ENCODE measurements at places on chromosomes 1 and 21.

DNA sequence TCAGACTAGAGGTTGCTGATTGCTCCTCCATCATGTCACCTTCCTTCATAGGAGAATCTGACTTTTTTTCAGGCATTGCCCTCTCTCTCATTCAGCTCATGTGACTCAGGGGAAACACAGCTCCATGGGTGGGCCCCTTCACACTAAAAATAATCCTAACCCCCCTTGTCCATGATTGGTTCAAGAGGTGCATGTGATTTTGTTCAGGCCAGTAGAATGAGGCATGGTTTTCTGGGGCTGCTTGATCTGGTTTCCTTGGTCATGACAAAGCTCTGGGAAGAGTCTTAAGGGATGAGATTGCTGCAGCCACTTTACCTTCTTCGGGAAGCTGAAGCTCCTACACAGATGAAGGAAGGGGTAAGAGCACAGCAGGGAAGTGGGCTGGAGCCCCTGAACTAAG lies 56.3 kb downstream of the SPAG17 start:
- DNase-seq, result no peak

DNA sequence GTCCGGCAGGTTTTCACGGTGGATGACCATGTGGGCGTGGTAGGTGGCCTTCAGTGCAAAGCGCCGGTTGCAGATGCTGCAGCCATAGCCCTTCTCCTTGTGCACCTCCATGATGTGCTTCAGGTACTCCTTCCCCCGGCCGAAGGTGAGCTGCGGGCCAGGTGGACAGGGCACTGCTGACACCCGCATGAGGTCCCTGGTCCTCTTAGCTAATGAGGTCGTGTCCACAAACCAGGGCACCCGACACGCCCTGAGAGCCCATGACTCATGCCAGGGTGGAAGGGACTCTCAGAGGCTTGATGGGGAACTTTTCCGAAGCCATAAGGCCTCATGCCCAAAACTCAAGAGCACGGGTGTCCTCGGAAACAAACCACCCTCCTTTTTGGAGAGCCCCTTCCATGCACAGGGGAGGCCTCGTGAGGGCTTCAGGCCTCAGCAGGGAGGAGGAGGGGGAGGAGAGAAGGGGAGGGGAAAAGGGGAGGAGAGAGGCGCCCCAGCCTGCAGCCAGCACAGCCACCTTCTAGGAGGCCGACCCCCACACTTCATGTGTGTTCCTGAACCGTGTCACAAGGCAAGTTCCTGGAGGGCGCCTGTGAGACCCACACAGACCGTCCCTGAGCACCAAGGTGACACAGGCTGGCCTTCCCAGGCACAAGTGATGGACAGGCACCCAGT lies 54.4 kb upstream of the RIPK4 start:
- no peak for DNase-seq

DNA sequence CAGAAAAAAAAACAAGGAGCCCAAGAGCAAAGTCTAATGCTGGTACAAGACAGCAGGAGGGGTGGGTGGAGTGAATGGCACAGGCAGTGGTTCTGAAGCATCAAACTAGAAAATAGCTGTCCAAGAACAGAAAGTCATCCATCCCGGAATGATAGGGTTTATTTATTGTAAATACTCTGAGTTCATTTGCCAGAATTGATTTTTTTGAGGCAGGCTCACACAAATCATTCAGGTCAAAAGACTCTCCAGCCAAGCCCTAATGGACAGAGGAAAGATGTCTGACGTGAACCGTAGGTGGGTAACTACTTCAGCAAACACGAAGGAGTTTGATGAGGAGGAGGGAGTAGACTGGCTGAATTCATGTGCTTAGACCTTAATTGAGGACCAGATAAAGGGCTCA lies 13.8 kb upstream of the DISP1 start:
- no peak for DNase-seq

- no peak for DNase-seq
These were observed 132.3 kb downstream of the URB2 start for GRCh38 chr1:229758101-229759036.

GRCh38 chr1:90925928-90926869 lies 95.6 kb downstream of the ZNF644 start:
- DNase-seq, result no peak

- no peak for DNase-seq
These were observed 45.7 kb downstream of the ANGPTL1 start for GRCh38 chr1:178825167-178825566.

DNA sequence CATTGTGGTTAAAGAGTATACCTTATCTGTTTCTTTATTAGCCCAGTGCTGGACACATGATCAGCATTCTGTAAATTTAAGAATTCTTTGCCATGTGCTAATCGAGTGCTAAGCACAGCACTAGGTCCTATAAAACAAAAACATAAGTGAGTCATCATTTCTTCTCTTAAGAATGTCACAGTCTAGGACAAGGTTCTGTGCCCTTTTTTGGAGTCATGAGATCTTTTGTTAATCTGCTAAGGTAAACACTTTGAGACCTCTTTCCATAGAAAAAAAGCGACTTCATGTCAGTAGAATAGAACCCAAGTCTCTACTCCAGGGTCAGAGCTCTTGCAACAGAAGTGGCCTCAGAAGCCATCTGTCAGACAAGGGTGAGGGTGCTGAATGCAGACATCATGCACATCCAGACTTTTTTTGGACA lies 70.0 kb upstream of the NFIA start:
- DNase-seq, result no peak

DNA sequence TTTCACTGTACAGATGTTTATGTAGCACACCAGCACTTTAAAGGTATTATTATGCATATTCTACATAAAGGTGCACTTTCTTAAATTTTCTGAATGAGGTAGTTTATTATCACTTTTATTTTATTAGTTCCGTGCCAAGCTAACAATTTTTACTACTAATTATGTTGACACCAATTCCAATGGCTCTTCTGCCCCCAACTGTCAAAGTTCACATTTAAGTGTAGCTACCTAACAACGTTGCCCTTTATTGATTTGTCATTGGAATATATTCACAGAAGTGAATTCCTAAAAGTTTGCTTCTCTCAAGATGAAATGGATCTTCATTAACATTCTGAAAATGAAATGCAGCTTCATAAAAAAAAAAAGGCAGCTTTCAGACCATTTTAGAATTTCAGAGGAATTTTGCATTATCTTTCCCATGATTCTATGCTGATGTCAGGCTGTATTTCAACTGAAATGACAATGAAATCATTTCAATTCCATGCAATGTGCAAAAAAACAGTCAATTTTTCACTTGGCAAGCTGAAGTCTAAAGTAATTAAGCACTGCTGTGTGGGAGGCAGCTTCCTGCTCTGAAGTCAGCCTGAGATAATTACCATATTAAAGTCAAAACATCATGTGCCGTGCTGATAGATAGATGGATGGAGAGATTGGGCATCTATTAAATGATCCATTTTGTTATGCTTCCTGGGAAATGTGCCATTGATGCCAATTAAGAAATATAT lies 229.2 kb downstream of the TTLL7 start:
- DNase-seq, result no peak

DNA sequence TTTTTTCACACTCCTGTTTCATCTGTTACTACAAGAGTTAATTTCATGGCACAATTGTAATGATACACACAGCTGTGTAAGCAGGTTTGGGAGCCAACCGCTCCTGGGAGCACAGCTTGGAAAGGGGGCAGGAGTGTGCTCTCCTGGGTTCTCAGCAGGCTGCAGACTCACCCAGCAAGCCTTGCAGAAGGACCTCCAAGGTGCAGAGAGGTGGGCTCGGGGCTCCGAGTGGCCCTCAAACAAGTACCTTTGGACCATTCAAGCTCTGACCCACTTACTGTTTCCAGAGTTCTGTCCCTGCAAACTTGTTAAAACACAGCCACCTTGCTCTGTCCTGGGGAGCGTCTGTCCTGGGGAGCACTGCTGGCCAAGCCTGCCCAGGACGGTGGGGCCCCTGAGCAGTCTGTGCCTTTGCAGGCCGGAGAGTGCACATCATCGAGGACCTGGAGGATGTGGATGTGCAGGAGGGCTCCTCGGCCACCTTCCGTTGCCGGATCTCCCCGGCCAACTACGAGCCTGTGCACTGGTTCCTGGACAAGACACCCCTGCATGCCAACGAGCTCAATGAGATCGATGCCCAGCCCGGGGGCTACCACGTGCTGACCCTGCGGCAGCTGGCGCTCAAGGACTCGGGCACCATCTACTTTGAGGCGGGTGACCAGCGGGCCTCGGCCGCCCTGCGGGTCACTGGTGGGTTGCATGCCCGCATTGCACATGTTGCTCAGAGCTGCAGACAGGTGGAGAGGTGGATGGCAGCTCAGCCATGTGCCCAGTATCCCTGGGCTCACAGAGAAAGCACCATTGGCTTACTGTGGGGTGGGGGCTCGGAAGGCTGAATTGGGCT lies 78.0 kb downstream of the OBSCN start:
- no peak for DNase-seq

GRCh38 chr1:94589728-94590127 lies 48.2 kb upstream of the F3 start:
- no peak for DNase-seq
